DMS153 (cell line): ENCODE measurements at places on chromosomes 2 and 18.

GRCh38 chr2:10964052-10964790 is 52.5 kb downstream of the KCNF1 start:
- DNase-seq = no peak

DNA sequence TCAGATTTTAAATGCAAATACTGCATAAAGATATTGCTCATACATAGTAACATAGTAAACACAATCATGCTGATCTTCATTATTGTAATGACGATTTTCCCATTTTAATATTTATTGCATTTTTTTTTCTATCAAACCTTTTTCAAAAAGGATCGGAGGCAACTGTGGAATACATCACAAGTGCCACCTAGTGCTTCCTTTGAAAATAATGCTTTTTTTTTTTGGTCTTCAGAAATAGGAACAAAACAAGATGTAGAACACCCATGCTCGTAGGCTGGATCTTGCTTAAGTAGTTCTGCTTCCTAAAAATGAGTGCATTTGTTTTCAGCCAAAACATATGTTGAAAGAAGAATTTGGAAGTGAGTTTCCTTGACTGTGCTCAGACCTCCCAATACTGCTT is 35.7 kb upstream of the GPR155 start:
- DNase-seq = peak; percentile 12

DNA sequence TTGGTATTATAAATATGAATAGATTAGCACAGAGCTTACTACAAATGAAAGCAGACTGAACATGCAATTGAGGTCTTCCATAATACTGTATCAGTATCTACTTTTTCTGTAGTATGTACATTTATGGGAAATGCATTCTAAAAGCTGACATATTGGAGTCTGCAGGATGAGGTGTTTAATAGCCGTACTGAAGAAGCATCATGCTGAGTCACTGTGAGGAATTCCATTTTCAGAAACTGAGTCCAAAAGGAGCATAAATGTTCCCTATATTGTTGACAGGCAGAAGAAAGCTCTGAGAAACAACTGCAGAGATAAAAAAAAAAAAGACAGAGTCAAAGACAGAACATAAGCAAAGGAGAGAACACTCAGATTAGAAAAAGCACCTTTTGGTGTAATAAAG is 366.7 kb upstream of the SPHKAP start:
- no peak for DNase-seq

GRCh38 chr2:242040681-242041080 is 171.2 kb downstream of the RTP5 start:
- DNase-seq = no peak

DNA sequence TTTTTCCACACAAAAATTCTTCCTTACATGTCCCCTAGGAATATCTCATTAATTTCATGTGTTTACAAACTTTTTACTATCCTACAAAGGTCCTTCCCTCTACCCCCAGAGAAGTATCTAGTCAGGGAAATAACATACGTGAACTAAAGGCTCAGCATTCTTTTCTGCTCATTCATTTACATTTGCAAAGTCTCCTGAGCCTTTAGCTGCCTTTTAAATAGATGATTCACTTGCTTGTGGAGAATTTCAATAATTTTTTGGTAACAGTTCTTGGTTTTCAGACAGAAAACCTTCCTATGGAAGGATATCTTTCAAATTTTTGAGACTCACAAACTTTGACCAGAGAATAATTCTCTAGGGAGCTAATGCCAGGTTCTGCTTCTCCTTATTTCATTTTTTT is 81.5 kb upstream of the RMDN2 start:
- DNase-seq = no peak

DNA sequence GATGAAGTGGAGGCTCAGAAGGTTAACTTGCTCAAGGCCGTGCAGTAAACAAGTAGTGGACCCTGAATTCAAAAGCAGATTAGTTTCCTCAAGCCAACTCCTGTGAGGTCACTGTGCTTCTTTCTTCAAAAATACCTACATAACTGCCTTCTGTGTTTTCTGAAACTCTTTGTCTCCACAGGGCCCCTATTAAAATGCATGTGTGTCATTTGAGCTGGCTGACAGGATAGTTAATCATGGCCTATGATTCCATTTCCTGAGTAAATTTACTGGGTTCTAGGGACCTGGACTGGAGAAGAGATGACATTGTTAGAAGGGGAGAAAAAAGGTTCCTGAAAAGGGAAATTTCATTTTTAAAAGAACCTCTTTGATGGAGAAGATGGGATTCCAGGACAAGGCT is 12.9 kb upstream of the DTNA start:
- DNase-seq = no peak
